ENCODE measurements at places on chromosomes 4 and X.
A peak's percentile ranks its signal among the peaks of the same experiment; 100 is the strongest.

DNA sequence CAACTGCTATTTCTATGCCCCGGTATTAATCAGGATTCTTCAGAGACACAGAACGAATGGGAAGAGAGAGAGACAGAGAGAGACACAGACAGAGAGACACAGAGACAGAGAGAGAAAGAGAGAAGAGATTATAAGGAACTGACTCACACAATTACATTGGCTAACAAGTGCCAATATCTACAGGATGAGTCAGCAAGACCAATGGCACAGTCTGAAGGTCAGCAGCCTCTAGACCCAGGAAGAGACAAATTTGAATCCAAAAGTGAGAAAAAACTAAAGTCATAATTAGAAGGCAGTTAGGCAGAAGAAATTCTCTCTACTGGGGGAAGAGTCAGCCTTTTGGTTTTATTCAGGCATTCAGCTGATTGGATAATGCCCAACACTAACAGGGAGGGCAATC lies 187.3 kb downstream of the MAB21L2 start:
- DNase-seq = peak; percentile 70

- DNase-seq = peak; percentile 60
Observed at GRCh38 chr4:169582706-169583105, 29.7 kb downstream of the NEK1 start.

- DNase-seq = no peak
Observed at GRCh38 chr4:79883290-79883689, 189.7 kb downstream of the ANTXR2 start.

DNA sequence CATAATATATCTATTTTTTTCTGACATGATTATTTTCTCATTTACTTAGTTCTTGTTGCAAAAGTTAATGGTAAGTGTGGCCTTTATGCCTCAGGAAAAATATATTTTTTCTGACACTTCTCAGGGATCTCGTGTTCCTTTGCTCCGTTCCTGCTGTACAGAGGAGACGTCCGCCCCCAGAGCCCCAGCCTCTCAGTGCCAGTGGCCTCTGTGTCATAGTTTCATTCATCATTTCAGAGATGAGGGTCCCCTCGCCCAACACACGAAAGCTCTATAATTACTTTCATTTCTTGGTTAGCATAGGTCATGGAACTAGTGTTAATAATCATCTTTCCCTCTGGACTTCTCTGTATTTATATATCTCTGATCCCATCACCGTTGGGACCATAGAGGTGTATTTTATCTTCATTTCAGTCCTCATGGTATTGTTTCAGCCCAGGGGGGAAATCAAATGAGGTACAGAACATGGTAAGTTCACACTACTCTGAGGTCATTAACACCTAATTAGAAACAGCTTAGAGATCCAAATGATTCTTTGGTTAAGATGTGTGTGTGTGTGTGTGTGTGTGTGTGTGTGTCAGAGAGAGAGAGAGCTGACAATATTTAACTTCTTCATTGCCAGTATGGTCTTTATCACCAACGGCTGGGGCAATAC lies 631.1 kb upstream of the TENM3 start:
- DNase-seq = no peak

DNA sequence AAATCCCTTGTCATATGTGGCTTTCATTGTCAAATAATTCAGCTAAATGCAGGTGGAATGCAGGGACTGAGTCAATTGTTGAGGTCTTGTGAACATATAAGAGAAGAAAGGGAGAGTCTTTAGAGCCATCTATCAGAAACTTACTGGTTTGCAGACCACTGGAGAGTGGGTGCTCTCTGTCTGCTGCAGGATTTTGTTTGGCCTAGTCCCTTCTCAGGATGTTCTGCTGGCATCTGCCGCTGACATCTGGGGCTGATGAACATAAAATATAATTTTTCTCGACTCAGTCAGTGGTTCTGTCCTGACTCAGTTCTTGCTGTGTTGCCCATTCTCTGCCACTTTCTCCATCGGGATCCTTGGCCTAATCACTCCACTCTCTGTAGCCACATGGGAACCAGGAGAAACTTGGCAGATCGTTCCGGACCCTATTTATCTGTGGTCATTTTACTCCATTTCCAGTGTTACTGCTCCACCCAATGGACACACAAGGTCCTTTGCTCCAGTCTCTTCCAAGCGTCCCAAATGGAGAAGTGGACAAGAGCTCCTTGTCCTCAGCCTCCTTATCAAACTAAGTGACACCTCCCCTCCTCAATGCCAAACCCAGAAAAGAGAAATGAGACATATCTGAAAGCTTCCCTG lies 436.2 kb downstream of the FAT4 start:
- DNase-seq = peak; percentile 54

- DNase-seq = no peak
Observed at GRCh38 chrX:46803140-46803539, 33.7 kb upstream of the RP2 start.

- no peak for DNase-seq
Observed at GRCh38 chrX:35700121-35700520, 98.0 kb upstream of the MAGEB16 start.

- peak; percentile 79 for DNase-seq
Observed at GRCh38 chr4:186570193-186570996, 15.0 kb upstream of the MTNR1A start.

- DNase-seq = no peak
Observed at GRCh38 chrX:148573119-148573518, 72.7 kb downstream of the AFF2 start.

DNA sequence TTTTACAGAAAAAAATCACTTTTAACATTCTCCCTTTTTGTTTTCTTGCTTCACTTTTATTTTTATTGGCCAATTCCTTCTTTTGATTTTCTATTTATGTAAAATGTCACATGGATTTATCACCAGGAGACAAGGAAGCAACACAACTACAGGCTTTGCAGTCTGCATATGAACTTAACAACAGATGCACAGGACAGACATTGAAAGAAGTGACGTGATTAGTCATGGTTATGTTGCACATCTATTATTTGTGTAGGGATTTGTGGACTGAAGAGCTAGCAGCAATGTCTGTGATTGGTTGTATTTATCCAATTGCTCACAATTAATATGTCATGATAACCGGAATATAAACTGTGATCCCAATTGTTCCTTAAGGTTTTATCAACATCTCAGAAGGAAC lies 147.8 kb upstream of the KLF3 start:
- DNase-seq = no peak

DNA sequence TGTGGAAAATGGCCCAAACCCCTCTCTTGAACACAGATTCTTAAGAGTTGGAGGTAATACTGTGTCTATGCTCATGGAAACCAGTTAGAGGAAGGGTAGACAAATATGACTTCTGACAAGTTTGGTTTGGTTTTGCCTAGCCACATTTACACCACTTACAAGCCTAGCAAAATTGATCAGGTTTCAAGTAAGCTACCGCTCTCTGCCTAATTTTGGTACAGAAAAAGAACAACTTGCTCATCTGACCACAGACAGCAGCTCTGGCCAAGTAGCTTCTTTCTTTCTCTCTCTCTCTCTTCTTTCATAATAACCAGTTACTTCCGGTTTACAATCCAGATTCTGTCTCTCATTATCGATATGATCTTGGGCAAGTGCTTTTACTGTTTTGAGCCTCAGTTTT lies 260.0 kb downstream of the GLUD2 start:
- no peak for DNase-seq

GRCh38 chr4:47907089-47907646 lies 7.2 kb downstream of the NFXL1 start:
- no peak for DNase-seq

DNA sequence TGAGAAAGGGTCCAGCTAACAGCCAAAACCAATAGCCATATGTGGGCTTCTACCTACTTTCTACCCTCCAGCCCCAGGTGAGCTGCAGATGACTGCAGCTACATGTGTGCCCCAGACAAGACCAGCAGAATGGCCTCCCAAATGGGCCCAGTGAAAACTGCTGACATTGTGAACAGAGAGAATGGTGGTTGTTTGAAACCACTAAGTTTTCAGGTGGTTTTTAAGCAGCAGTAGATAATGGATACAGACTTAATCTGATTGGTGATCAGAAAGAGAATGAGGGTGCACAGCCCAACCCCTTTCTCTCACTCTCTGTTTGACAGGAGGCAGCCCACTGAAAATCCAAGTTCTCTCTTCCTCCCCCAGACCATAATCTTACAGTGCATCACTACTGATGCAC lies 42.5 kb upstream of the BBS12 start:
- no peak for DNase-seq

DNA sequence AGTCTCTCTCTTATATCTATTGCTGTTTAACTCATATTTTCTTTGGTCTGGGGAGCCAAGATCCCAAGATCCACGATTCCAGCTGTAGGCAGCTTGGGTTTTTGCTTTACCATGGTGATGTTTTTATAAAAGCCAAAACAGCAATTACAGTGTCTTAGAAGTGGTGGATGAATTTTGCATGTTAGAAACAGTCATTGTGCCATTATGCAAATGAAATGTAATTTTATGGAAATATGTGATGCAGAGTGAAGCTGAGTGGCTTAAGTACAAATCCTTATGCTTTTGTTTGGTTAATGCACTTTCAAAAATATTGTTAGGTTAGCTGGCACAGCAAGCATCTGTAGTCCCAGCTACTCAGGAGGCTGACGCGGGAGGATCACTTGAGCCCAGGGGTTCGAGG lies 32.8 kb upstream of the PTTG2 start:
- no peak for DNase-seq

DNA sequence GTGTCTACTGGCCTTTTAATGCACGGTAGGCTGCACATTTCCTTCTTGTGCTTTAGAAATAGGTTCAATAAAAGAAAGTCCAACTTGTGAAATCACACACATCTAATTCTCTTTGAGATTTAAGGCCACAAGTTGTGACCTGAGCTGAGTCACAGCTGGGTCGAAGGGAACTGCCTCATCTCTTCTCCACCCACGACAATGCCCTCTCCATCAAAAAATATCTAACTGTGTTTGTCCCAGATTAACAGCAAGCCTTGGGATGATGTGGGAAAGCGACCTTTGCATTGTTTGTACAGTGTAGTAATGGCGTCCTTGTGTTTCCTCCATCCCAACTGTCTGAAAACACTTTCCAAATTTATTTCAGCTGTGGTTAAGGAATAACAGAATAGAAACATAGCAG lies 168.9 kb downstream of the AMELX start:
- DNase-seq = peak; percentile 8

DNA sequence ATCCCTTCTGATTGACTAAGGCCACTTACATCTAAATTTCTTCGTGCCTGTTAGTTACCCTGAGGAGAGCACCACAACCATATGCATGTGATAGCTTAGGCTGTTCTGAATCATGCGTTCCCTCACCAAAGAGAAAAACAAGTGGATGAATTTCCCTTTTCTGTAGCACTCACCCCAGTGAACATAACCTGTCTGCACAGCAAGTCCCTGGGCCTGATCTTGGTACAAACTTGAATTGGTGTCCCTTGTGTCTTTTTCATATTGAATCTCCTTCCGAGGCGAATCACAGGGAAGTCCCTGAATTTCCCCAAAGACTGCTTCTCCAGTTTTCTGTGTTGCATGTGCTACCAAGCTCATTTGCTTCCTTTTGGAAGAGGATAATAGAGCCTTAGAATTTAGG lies 100.4 kb downstream of the KLHL8 start:
- no peak for DNase-seq

All from IMR-90 (cell line).